ENCODE measurements at places on chromosomes 1 and 21.
A peak's percentile ranks its signal among the peaks of the same experiment; 100 is the strongest.

DNA sequence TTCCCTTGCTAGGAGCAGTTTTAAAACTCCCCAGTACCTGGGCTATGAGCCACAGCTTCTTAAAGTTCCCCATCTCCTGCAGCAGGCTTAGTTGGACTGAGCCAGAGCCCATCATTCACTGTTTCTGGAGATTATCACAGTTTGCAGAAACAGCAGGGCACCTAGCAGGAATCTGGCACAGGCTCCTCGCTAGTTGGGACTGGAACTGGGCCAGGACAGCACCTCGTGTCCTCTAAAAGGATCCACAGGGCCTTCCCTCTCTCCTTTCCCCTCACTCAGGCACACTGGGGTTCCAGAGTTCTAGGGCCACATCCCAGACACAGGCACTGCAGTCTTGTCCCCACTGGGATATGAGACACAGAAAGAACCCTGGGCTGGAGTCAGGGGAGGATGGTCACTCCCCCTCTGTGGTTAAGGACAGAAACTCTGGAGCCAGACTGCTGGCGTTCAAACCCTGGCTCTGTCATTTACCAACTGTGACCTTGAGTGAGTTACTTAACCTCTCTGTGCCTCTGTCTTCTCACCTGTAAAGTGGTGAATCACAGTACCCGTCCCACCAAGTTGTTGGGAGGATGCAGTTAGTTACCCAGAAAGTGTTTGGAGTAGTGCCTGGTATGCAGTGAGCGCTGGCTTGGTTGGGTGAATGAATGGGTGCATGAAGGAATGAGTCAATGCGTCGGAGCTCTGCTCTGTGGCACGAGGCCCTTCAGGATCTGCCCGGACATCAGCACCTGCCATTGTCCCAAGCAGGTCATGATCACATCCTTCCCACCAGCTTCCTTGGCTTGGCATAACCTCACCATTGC lies 18.8 kb upstream of the ECE1 start:
- DNase-seq = no peak

- peak; percentile 97 for DNase-seq
These were observed at the start of gene HES4 for GRCh38 chr1:999725-1000356. Gene HES4, minus strand, starts transcription at chr1:1000097. Its CDS starts 124 bp downstream, at chr1:999973.

DNA sequence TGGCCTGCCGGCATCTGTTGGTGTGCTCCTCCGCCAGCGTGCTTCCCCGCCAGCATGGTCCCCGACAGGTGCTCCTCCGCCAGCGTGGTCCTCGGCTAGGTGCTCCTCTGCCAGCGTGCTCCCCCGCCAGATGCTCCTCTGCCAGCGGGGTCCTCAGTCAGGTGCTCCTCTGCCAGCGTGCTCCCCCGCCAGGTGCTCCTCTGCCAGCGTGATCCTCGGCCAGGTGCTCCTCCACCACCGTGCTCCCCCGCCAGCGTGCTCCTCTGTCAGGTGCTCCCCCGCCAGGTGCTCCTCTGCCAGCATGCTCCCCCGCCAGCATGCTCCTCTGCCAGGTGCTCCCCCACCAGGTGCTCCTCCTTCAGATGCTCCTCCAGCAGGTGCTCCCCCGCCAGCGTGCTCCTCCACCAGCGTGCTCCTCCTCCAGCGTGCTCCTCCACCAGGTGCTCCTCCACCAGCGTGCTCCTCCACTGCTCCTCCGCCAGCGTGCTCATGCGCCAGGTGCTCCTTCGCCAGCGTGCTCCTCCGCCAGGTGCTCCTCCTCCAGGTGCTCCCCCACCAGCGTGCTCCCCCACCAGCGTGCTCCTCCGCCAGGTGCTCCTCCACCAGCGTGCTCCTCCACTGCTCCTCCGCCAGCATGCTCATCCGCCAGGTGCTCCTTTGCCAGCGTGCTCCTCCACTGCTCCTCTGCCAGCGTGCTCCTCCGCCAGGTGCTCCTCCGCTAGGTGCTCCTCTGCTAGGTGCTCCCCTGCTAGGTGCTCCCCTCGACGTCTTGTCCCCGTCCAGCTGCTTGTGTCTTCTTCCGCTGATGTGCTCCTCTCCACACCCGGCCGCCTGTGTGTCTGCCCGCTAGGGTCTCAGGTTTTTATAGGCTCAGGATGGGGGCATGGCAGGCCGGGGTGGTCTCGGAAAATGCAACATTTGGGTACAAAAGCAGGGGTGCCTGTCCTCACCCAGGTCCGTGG lies 223.0 kb downstream of the NRIP1 start:
- no peak for DNase-seq

- peak; percentile 92 for DNase-seq
These were observed 9.8 kb upstream of the SFN start for GRCh38 chr1:26853156-26853555.

- DNase-seq = no peak
These were observed 275.9 kb upstream of the C1orf105 start for GRCh38 chr1:172144445-172145061.

- no peak for DNase-seq
These were observed 20.5 kb downstream of the KNCN start for GRCh38 chr1:46530791-46531409.

DNA sequence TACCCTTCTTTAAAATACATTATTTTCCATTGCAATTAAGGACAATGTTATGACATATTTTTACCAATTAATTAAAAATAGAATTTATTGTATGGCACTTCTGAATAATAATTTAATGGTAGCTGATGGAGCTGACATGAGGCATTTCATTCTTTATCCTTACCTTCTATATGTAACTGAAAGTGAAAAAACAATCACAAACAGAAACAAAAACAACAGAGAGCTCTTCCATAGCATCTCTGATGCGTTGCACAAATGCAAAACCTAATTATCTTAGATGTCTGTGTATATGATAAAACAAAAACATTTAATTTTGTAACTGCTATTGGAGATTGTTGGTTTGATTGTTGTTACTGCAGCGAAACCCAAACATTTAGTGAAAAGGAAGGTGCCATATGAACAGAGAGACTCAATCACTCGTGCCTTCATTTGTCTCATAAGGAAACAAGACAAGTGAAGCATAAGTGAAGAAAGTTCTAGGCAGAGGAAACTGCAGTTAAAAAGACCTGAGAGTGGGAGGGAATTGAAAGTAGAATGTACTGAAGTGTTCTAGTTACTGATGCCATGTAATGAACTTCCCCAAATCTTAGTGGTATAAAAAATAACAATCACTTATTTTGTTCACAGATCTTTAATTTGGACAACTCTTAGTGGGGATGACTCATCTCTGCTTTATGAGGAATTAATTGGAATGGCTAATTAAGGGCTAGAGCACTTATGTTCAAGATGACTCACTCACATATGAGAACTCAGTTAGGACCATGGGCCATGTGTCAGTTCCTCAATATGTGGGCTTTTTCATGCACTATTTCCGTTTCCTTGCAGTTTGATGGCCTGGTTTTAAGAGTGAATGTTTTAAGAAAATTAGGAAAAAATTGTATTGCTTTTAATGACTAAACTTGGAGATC lies 245.0 kb upstream of the OLFM3 start:
- DNase-seq = no peak

DNA sequence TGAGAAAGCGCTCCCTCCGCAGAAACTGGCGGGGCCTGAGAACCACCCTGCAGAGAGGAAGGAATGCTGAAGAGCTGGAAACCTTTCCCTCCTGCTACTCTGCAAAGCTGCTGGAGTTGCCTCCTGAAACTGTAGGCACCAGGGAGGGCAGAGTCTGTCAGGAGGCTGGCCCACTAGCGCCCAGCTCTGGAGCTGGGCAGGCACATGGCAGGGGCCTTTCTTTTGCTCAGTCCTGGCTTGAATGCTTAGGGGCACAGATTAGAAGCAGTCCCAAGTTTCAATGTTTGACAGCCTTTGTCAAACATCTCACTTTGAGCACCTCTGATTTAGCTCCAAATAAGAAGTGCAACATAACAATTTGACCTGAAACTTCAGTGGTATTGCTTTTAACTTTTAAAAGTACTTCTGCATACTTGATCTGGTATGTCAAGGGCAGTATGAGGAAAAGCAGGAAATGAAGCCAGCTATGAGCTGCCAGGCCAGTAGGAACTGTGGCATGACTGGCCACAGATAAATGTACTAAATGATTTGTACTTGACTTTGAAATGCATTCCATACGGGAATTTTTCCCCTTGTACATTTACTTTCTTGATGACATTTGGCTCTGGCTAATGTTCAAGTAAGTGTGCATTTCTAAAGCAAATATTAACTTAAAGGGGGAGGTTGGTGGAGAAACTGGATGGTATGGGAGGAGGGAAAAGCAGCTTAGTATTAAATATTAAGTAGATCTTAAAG lies 7.2 kb downstream of the C1orf116 start:
- peak; percentile 37 for DNase-seq

GRCh38 chr21:39373634-39374033 lies 24.7 kb upstream of the HMGN1 start:
- DNase-seq = peak; percentile 52

- DNase-seq = peak; percentile 66
These were observed 49.5 kb downstream of the KIAA1614 start for GRCh38 chr1:180962178-180962577.

DNA sequence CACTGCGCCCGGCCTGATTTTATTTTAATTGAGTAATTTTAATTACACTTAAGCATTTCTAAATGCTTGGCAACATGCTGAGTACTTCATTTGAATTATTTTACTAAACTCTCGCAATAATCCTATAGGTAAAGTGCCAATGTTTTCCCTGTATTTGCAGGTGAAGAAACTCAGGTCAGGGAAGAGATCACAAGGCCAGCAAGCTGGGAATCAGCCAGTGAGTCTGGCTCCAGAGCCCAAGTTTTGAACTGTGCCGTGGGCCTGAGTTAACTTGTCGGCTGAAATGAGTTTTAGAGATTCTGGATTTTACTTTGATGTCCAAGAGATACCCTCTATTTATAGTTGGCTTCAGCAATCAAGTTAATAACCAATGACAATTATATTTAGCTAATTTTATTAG lies 141.4 kb downstream of the CNIH3 start:
- no peak for DNase-seq

GRCh38 chr1:234924450-234925355 lies 203.9 kb downstream of the TOMM20 start:
- DNase-seq = peak; percentile 50

GRCh38 chr1:243505986-243506689 lies 250.3 kb downstream of the SDCCAG8 start:
- no peak for DNase-seq

DNA sequence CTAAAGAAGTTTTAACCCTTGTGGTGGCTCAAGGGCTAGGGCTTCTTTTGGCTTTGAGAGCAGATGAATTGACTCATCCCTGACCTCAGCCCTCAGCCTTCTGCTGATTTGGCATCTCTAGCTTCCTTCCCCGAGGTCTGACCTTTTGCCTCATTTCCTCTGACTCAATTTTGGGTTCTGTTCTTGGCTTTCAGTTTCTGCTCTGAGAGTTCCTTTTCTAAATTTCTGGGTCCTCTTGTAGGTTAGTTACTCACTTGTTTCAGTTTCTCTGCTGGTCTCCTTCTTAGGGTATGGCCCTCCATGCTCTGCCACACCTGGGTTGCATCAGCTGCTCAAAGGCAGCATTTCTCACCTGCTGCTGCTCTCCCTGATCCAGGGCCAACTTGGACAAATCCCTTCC lies 19.4 kb downstream of the PDE4B start:
- peak; percentile 96 for DNase-seq

GRCh38 chr1:150015651-150016131 lies 5.2 kb upstream of the OTUD7B start:
- DNase-seq = peak; percentile 28

DNA sequence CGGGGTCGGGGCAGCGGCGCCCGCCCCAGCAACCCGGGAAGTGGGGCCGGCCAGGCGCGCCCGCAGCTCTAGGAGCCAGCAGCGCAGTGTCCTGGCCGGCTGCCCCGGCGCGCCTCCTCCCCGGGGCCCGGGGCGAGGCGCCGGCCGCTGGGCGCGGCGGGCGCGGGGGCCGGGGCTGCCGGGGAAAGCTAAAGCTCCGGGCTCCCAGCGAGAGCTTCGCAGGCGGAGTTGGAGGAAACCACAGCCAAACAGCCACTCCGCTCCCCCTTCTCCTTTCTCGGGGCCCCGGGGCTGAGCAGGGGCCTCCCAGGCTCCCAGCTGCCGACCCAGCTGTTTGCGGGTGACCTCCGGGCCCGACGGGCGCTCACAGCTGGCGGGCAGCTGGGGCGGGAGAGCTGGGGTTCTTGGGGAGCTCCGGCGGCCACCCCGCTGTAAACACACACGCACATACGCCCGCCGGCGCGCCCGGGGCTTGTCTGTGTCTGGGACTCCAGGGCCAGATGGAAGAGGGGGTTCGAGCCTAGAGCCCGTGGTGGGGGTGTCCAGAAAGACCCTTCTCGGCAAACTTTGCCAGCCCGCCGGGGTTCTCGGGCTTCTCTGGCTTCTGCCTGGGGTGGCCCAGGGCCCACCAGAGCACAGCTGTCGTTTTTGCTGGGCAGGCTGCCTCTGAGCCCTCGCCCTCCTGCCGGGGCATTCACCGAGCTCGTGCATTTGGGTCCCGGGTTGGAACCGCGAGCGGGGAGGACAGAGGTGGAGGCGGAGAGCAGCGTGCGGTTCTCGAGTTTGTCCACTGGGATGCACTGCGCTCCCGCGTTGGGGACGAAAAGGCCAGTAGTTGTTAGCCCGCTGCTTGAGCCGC lies 1.5 kb downstream of the AJAP1 start:
- DNase-seq = peak; percentile 46

DNA sequence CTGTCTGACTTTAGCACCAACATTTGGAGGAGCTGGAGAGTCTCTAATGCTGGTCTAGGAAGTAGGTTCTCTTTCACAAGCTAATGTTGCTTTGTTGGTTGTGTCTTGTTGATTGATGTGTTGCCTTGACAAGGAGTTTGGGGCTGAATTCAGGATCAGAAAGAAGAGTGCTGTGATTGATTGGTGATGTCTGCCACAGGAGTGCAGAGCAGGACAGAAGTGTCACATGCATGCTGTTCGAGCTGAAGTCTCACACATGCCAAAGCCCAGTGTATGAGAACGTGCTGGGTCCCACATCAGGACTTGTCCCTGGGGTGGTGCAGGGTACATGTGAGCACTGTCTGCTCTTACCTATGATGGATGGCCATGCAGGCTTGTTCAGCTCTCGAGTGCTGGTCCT lies 694.4 kb downstream of the MATN1 start:
- no peak for DNase-seq

- DNase-seq = no peak
These were observed 48.9 kb downstream of the HLCS start for GRCh38 chr21:36917471-36918158.

DNA sequence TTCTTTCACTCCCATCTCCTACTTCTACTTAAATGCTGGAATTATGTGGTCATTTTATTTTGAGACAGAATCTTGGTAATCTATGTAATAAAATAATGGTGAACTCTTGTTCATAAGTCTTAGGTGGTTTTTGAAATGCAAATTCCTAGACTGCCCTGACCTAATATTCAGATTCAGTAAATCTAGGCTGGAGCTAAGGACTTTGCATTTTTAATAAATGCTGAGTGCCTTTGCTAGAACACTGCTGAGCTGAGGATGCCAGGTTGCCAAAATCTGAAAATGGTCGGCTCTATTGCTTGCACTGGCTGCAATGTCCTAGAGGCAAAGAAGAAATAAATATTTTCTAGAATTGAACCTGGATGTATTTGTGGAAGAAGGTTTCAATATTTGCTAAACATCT lies 187.4 kb downstream of the HMCN1 start:
- DNase-seq = no peak

All from suppressor macrophage treated with lipopolysaccharide for 1 hour (primary cell).